Skin of body (tissue), 3 donors: ENCODE measurements at places on chromosomes 2 and 18.

- peak; percentile 53 for DNase-seq
Observed at GRCh38 chr2:241577413-241578122, 19.0 kb downstream of the BOK start.

DNA sequence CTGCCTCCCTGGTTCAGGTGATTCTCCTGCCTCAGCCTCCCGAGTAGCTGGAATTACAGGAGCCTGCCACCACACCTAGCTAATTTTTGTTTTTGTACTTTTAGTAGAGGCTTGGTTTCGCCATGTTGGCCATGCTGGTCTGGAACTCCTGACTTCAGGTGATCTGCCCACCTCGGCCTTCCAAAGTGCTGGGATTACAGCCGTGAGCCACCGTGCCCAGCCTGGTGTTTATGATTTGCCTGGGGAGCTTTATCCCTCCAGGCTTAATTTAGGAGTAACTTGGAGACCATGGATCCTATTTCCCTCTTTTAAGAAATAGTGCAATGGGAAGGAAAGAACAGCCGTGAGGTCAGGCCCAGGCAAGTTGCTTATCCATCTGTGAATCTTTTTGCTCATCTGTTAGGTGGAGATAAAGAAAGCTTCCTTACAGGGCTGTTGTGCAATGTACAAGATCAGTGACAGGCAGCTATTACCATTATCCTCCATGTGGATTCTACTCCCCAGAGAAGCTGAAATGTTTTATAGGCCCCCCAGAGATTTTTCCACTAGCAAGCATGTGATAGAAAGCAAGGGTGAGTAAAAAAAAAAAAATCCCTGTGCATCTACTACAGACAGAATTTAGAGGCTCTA, 104.9 kb upstream of the MGAT5 start:
- DNase-seq, result no peak

DNA sequence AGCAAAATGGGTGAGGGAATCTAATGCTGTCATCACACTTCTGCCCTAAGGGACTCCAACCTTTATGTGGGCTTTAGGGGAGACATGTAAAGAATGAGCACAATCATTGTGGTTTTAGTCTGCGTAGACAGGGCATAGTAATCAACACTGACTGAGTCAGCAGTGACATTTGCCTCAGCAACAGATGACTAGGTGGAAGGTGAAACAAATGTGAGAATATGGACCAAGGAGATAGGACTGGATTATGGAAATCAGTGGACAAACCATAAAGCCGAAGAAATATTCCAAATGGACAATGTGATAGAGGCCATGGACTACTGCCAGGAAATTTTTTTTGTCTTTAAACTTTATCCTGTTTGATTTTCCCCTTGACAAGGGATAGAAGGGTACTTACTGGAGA, 83.9 kb downstream of the PDK1 start:
- DNase-seq, result no peak

- DNase-seq, result no peak
Observed at GRCh38 chr2:120504936-120505705, 159.2 kb downstream of the INHBB start.

- no peak for DNase-seq
Observed at GRCh38 chr18:62612776-62613175, 90.0 kb downstream of the ZCCHC2 start.

- DNase-seq, result peak; percentile 20
Observed at GRCh38 chr18:74497778-74498177, 1.6 kb downstream of the CNDP2 start.

DNA sequence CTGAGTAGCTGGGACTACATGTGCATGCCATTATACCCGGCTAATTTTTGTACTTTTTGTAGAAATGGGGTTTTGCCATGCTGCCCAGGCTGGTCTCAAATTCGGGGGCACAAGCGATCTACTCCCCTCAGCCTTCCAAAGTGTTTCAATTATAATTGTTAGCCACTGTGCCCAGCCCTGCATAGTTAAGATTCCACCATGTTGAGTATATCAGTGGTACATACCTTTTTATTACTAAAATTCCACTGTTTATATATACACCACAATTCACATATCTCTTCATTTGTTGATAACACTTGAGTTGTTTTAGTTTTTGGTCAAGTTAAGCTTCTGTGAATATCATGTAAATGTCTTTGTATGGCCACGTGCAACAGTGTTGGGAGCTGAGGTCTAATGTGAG, 12.8 kb upstream of the FMNL2 start:
- DNase-seq, result no peak

- no peak for DNase-seq
Observed at GRCh38 chr2:23414871-23415270, 29.9 kb downstream of the KLHL29 start.
